ENCODE measurements at places on chromosomes 16 and 17.

GRCh38 chr17:27810902-27811557 is 10.7 kb upstream of the NOS2 start:
- no peak for DNase-seq

- no peak for DNase-seq
These were observed 32.0 kb downstream of the OGFOD1 start for GRCh38 chr16:56483394-56483793.

- peak; percentile 72 for DNase-seq
These were observed 2.4 kb upstream of the MTSS2 start for GRCh38 chr16:70688246-70688742.

- no peak for DNase-seq
These were observed 732 bp upstream of the EXOSC6 start for GRCh38 chr16:70252355-70252988.

DNA sequence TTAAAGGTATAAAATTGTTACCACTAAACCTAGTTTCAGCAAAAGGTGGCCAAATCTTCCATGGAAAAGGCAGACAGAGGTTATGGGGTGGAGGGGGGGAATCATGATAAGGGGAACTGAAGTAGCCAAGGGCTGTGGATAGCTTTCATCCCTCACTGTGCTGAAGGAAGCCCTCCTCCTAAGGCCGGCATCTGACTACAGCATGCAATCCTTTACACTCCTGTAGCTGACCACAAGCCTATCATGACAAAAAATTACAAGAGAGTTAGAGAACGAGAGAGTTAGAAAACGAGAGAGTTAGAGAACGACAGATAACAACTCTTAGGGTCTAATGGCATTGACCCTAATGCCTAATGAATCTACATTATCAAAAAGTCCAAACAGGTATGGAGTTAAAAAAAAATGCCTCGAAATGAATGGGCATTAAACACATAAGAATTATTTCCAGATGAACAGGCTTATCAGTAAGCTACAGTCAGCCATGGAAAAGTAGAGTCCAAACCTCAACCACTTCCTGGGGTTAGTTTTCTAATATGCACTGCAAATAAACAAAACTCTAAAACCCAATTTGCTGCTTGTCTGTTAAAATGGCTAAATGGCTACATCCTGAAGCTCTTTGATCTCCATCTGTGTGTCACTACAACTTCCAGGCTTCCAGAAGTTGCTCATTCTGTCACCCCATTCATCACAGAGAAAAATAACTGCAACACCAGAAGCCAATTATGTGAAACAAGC is 29.7 kb downstream of the DUSP14 start:
- DNase-seq, result no peak

GRCh38 chr17:45432405-45433158 is at the start of gene ARHGAP27:
Gene ARHGAP27 (minus strand): TSS chr17:45432870. CDS start chr17:45430279, 2,591 bp downstream.
- no peak for DNase-seq

DNA sequence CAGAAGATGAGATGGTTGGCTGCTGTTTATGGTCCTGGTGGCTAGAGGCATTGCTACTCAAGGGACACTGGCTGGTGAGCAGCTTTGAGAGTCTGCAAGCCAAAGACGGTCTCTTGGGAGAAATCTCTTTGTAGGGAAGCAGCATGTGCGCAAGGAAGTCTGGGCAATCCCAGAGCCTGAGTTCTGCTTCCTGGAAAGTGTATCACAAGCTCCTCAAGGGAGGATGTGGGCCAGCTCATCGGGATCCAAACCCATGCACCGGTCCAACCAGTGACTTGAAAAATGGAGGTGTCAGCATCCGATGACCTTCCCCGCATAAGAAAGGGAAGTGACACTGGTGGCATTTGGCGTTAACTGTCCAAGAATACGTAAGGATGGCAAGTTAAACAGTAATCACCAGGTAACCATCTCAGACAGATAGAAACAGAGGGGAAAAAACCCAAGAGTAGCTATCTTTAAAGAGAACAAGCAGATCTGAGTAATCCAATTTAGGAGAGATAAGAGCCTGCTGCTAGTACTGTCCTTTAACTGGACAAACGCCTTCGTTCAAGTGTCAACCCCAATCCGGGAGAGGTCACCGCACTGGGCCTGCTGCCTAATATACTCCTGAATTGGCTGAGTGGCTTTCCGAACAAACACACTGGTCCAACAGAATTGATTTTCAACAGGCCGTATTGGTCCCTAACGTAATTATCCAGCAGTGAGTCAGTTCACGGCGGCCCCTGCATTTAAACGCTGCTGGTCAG is 303.0 kb upstream of the ZFHX3 start:
- no peak for DNase-seq

GRCh38 chr17:3543453-3543852 is 14.2 kb downstream of the TRPV3 start:
- DNase-seq, result no peak

- no peak for DNase-seq
These were observed 20.2 kb downstream of the SPNS2 start for GRCh38 chr17:4518901-4519300.

GRCh38 chr17:68260051-68260762 is 12.4 kb downstream of the AMZ2 start:
- DNase-seq, result no peak

GRCh38 chr17:30981531-30982519 is 11.0 kb downstream of the RNF135 start:
- no peak for DNase-seq

DNA sequence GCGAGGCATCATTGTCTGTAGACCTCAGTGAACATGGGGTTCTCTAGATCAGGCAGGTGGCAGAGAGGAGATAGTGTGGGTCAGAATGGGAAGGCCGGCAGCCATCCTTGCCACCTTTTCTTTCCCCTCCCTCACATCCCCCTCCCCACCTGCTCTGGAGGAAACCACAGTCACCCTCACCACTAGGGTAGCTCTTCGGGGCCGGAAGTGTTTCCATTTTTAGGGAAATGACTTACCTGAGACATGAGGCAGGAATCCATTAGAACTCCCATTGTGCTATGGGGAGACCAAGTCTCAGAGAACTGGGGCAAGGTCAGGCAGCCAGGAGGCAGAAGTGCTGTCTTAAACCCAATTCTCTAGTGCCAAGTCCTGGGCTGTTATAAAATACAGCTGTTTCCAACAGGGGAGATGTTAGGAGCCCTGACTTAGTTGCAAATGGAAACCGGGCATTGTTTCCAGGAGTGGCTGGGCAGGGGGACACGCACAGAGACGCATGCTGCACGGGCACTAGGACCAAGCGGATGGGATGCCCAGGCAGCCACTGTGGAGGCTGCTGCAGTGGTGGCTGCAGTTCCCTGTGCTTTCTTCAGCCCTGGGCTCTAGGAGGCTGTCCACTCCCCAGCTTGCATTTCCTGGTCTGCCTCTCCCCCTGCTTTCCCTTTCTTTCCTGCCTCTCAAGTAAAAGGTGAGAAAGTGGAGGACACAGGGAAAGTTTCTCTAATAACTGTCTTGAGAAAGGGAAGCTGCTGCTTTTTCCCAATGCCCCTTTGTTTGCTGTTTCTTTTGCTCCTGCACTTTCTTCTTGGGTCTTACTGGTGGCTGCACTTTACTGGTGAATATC is 2.8 kb downstream of the HAS3 start:
- no peak for DNase-seq

- DNase-seq, result no peak
These were observed 26.5 kb upstream of the SPNS3 start for GRCh38 chr17:4407216-4407615.

DNA sequence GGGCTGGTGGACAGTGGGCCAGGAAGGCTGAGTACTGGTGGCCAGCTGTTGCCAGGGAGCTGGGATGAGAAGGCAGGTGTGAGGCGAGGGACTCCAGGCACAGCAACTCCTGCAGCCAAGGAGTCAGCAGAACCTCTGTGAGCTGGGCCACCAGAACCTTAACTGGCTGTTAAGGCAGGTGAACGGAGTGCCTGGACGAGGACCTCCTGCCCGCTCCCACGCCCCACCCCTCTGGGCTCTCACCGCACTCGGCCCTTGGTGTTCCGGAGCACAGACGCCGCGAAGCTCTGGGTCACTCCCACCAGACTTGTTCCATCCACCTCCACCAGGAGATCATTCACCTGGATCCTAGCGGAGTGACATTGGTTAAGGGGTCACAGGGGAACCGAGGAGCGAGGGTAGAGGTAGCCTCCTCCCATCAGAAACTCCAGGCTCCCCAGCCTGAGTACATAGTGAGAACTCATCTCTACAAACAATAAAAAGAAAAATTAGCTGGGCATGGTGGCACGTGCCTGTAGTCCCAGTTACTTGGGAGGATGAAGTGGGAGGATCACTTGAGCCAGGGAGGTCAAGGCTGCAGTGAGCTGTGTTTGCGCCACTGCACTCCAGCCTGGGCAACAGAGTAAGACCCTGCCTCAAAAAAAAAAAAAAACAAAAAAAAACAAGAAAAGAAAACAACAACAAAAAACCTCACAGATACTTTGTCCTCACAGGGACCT is 9.3 kb downstream of the PPP1R9B start:
- DNase-seq, result no peak

DNA sequence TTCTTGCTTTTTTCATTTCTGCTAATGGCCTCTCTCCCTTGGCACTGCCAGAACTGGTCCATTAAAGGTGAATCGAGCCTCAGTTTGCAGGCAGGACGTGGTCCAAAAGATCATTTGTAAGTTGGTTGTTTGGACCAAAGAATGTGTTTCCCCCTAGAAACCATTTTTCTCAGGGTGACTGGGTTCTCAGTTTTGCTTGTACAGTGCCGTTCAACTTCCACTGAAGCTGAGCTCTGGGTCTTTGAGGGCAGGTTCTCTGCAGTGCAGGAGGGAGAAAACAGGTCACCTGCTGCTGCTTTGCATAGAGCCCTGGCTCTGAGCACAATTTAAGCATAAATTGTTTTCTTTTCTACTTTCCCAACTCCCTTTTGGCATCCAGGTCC is 9.0 kb upstream of the AMZ2 start:
- no peak for DNase-seq

DNA sequence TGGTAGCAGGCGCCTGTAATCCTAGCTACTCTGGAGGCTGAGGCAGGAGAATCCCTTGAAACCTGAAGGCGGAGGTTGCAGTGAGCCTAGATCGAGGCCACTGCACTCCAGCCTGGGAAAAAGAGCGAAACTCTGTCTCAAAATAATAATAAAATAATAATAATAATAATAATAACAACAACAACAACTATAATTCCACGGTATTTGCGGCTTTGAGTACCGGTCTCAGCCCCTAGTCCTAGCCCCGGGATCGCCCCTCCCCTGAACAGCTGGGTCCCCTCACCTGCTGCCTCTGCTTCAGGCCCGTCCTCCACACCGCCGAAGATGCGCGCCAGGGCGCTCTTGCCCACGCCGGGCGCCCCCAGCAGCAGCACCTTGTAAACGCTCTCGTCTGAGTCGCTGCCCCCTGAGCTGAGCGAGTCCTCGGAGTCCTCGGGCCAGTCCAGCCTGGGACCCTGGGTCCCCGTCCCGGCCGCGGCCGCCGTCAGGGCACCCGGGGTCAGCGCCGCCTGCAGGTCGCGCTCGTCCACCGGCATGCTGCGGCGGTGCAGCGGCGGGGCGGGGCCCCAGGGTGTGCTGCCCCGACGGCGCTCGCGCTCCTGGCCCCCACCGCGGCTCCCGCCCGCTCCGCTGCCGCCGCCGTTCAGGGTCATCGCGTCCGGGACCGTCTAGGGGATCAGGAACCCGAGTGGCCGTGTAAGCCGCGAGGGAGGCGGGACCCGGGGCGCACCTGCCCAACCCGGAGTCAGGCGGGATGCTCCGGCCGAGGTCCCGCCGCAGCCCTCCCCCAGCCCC is 611 bp downstream of the RRAD start:
- DNase-seq, result peak; percentile 80

DNA sequence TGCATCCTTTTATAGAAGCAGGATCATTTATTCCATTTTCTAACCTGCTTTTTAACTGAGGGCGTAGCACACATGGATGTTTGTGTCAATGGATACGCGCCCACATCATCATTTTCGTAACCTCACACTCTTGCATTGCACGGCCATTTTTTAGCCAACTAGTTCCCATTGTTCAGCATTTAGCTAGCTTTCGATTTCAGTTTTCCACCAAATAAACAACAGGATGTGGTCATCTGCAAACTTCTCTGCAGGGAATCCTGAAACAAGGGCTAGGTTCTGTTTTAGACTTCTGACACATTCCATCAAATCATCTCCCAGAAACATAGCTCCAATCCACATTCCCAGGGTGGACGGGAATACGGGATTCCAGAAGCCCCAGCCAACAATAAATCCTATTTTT is 6.4 kb downstream of the CYB561 start:
- DNase-seq, result peak; percentile 45

- no peak for DNase-seq
These were observed 122.9 kb upstream of the ELAC2 start for GRCh38 chr17:13140750-13141149.

- DNase-seq, result peak; percentile 88
These were observed 19.1 kb upstream of the STAC2 start for GRCh38 chr17:39244600-39245570.

DNA sequence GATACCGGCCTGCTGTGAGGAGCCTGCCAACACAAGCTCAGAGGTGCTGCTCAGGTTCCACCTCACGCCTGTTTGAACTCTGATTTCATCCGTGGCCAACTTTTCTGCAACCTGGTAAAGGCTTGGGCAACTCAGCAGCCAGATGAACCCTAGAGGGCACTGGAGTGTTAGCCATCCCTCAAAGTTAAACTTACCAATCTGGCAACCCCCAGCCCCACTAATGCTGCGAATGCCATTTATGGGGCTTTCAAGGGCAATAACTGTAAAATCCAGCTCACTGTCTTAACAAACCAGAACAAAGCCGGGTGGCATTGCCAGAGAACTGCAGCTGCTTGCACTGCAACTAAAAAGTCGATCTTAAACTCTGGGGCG is 105.5 kb downstream of the AXIN2 start:
- peak; percentile 18 for DNase-seq

DNA sequence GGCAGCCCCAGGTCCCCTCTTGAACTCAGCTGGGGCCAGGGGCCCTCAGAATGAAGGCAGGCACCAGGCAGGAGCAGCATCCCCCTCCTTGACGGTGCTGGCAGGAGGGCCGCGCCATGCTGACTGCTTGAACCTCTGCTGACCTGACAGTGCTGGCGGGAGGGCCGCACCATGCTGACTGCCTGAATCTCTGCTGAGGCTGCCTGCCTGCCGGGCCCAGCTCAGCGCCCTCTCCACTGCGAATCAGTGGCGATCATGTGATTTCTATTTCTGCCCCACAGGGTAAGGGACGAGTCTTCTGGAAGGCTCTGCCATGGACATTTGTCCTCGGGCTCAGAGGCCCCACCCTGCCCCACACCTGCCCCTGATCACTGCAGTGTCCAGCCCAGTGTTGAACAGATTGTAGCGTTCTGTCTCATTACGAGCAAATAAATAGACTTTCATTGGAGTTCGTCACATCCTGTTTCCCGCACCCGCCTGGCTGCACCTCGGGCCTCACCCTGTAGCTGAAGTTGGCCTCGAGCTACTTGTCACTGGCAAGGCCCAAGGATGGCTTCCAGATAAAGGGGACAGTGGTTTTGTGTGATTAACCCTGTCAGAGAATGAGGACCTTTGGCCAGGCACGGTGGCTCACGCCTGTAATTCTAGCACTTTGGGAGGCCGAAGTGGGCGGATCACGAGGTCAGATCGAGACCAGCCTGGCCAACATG is 8.6 kb downstream of the C16orf90 start:
- no peak for DNase-seq

Measured in GM03348 (cell line).